ENCODE measurements at places on chromosomes 2 and 18.
A peak's percentile ranks its signal among the peaks of the same experiment; 100 is the strongest.

DNA sequence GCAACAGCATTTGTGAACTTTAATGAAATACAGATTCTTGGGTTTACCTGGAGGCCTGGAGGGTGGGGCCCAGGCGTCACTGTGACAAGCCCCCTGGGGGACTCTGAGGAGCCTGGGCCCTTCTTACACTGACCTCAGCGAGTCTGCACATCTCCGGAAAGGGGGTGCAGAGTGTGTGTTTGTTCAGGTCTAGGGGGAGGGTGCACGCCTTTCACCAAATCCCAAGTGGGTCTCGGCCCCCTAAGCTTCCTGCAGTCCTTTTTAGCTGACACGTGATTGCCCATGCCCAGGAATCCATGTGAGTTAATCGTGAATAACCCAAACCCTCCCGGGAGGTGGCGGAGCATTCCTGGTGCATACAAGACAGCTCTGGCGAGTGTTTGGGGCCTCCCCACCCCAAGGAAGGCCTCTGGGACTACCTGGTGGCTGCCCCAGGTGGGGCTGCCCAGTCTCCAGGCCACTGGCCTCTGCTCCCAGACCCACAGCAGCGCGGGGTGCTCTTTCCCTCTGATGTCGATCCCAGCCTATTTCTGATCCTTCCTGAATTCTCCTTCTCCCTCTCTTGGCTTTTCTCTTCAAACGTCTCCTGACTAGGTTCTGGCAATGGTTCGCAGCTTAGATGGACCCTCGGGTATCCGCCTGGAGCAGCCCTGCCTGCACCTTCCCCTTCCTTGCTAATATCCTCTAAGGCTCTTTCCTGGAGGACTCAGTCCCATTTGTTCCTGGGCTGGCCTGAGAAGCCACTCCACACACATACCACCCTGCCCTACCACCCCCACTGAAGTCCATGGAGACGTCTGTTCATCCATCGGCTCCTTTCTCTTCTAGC is 10.0 kb downstream of the NGEF start:
- DNase-seq: no peak

- DNase-seq: no peak
Measured at GRCh38 chr2:127620866-127621265, 25.1 kb upstream of the GPR17 start.

DNA sequence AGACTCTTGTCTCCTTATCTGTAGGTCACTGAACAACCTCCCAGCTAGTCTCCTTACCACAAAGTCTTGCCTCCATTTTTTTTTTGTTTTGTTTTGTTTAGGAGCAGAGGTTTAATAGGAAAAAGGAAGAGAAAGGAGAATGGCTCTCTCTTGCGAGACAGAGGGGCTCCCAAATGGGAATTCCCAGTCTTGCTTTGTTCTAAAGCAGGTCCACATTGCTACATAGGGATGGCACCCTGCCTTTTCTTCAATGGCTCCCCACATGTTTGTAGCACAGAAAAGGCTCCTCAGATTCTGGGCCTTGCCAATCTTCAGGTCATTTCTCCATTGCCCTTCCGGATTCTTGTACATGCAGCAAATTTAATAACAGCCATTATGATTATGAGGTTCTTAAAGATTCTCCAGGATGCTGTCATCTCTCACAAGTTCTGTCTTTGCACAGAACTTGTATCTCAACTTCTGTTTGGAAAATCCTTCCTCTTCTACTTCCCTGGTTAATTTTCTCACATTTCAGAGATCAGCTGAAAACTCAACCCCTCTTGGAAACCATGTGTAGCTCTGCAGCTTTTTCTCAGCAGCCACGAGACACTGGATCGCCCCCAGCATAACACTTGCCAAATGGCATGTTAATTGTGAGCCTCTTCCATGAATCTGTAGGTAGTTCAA is 23.6 kb downstream of the IL1F10 start:
- DNase-seq: no peak

- peak; percentile 60 for DNase-seq
Measured at GRCh38 chr2:126662621-126663020, 6.7 kb downstream of the GYPC start.

DNA sequence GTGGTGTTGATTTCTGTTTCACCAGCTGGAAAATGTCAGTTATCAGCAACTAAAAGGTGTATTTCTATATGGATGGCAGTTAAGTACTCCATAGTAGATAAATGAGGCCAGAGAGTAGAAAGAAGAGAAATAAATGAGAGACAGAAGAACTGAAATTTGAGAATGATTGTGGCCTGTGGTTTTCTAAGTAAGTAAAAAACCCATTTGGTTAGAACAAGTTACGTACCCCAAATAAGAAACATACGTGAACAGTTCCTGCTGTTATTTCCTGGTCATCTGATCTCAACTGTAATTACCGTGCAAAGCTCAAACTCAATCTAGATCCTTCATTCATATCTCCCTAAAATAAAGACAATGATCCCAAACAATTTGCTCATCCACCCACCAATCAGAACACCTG is 181.3 kb downstream of the PID1 start:
- DNase-seq: no peak

DNA sequence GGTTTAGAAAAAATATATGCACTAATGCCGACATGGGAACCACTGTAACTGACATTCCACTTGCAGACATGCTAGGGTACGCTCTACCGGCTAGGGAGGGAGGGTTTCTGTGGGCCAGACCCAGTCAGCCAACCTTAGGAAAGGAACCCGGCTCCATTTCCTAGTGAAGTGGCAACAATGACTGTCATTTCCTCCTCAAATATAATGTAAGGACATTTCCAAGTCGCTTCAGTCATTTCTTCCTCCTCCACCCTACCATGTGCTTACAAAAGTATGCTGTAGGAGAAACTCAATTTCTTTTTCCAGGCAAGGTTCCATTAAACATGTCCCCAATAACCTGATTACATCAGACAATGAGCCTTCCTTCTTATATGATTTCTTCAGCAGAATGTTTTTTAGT is 64.3 kb upstream of the PSMD14 start:
- peak; percentile 30 for DNase-seq

DNA sequence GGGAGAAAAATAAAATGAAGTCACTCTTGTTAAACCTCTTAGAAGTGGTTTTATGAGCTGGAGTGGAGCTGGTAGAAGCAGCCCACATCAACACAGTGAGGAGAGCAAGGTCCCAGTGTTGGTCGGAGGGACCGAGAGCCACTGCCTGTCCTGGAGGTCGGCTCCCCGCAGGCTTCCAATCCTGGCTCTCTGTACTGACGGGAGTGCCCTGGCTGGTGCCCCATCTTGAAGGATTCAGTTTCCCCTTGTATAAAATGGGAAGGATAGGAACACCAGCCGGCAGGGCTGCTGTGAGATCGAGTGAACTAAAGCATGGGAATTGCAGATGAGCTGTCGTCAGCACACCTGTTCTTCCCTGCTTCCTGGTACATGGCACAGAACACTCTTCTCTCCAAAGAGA is 104.3 kb upstream of the ID2 start:
- no peak for DNase-seq
